ENCODE measurements at places on chromosomes 4 and X. TPM values are rescaled to one million over a fixed set of nuclear protein-coding genes. Genes with fewer than 3 reads are reported as not detected.

SLITRK4 gene
- total RNA-seq: not detected

CHRNA9 gene
- total RNA-seq: not detected

SPATA18 gene
- total RNA-seq: not detected

PDGFC gene
- not detected for total RNA-seq

FAAH2 gene
- total RNA-seq: 2.1 TPM

ASB12 gene
- total RNA-seq: 0.51 TPM

RHOXF2B gene
- not detected for total RNA-seq

DNA sequence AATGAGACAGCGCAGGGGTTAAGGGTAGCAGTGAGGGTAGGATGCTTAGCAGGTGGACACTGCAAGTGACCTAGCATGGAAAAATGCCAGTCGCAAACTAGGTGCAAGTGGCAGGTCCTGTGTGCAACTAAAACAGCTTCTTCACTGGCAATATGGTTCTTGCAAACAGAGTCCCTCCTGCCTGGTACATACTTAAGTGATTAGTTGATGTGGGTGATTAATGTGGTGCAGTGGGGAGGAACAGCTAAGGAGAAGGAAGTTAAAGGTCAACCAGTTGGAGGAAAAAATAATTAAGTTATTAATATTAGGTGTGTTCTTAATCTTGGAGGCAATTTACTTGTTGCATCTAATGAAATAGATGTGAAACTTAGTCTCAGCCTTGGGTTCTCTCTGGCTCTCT lies 121.6 kb upstream of the IGFBP7 start:
- no peak for DNase-seq

DNA sequence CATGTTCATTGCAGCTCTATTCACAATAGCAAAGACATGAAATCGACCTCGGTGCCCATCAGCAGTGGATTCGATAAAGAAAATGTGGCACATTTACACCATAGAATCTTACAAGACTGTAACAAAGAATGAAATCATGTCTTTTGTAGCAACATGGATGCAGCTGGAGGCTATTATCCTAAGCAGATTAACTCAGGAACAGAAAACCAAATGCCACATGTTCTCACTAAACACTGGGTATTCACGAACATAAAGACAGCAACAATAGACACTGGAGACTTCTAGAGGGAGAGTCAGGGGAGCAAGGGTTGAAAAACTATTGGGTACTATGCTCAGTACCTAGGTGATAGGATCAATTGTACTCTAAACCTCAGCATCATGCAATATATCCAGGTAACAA lies 180.5 kb downstream of the PPP1R2C start:
- DNase-seq: no peak

DNA sequence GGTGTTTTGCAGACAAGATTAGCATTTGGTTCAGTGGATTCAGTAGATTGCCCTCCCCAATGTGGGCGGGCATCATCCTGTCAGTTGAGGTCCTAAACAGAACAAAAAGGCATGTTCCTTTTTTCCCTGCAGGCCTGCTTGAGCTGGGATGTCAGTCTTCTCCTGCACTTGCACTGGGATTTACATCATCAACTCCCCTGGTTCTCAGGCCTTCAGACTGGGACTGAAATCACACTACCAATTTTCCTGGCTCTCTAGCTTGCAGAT lies 278.9 kb upstream of the FTHL17 start:
- DNase-seq: no peak

DNA sequence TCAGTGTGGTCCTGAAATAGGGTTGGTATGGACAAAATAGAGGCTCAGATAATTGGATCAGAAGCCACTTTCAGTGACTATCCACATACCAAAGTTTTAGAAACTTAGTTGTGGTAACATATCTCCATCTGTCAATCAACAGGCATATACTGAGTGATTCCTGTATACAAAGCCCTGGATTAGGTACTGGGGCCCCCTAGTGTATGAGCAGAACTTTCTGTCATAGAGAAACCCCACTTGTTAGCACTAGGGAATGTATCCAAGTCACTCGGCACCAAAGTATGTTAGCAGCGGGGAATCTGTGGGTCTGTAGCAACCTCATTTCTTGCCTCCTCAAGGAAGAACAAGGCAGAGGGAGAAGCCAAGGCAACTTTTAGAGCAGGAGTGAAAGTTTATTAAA lies 50.7 kb downstream of the MAP7D3 start:
- peak; percentile 1 for DNase-seq

GRCh38 chrX:109654516-109655109 lies 29.6 kb upstream of the KCNE5 start:
- no peak for DNase-seq

- no peak for DNase-seq
These were observed 187.9 kb upstream of the LCORL start for GRCh38 chr4:18209448-18209847.

DNA sequence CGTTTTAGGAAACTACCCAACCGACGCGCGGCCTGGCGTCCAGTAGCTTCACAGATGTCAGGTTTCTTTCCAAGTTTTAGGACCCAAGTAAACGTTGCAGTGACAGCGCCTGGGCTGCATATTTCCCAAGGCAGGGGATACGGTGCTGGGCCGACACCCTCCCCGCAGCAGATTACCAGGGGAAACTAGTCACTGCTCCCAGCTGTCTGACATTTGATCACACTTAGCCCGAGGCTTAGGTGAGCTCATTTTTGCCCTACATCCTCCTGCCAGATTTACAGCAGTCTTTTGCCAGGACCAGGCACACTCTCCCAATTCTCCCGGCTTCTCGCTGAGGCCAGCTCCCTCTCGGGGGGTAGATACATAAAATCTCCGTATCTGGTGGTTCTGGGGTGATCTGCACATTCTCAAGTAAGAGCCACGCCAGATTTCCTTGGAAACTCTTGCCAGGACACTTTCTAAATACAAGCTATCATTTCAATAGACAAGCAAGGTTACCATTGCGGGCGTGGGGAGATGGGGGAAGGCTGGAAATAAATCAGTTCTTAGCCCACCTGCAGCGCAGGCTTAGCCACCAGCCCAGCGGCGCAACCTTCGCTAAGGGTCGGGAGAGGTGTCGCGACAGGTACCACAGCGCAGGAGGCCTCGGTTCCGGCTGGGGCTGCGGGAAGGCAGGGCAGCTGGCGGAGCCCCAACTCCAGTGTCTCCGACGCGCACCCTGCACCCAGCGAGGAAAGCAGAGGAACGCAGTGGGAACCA lies 2.5 kb upstream of the SOX3 start:
- DNase-seq: no peak

GRCh38 chr4:154467886-154468285 lies 23.7 kb downstream of the DCHS2 start:
- no peak for DNase-seq

DNA sequence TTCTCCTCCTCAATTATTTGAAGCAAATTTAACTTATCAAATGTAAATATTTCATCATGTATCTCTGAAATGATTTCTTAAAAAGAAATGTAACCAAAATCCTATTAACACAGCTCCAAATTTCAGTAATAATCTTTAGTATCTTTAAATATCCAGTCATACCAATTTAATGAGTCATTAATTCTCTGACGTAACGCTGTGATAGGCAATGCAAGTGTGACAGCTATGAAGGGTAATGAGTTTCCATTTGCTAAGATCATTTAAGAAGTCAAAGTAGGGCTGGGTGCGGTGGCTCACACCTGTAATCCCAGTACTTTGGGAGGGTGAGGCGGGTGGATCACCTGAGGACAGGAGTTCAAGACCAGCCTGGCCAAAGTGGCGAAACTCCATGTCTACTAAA lies 15.6 kb downstream of the RPS3A start:
- DNase-seq: no peak

- no peak for DNase-seq
These were observed 56.0 kb downstream of the NOP14 start for GRCh38 chr4:2907226-2907625.

DNA sequence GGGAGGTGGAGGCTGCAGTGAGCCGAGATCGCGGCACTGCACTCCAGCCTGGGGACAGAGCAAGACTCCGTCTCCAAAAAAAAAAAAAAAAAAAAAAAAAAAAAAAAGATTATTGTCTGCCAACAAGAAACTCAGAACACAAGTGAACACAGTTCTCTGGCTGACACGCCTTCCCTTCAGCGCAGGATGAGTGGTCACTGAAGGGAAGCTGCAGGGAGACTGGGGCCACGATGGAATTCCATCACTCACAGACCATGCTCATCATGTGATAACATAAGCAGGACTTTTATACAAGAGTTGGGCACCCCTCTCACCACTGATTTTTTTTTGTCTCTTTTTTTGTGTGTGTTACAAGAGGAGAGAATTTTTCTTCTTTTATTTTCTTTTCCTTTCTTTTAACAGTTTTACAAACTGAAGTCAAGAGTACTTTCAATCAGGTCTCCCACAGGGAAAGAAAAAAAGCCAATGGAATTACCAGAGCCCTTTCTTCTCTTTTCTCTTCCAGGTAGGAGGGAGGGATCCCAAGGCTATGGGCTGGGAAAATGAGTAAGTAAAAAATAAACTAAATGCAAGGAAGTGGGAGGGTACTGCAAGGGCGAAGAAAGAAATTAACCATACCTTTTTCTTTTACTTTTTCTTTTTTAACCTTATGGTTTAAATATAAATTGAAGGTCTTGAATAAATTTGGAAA lies 435.6 kb downstream of the GPM6A start:
- no peak for DNase-seq

DNA sequence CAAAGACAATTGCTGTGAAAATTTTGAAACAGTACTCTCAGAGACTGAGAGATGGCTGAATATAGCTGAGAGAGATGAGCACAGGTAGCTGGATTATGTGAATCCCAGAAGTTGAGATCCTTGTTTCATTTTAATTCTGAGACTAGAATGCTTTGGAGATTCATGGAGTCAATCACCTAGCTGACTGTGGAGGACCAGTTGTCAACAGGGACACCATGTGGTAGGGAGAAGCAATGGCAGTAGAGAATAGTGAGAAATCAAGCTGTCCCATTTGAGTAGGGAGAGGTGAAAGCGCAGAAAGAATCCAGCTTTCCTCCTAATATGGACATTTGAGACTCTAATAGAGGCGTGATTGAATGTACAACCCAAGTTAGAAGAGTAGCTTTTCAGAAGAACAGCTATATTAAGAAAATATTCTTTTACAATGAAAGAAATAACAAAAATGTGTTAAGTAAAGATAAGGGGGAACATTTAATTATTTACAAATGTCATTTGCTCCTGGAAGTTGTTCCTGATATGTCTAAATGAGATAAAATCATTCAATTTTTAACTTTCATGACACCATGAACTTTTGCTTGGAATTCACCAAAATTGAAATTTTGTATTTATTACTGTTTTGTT lies 30.3 kb upstream of the GLRB start:
- peak; percentile 7 for DNase-seq

- DNase-seq: no peak
These were observed 23.8 kb upstream of the CXorf38 start for GRCh38 chrX:40671126-40671525.

DNA sequence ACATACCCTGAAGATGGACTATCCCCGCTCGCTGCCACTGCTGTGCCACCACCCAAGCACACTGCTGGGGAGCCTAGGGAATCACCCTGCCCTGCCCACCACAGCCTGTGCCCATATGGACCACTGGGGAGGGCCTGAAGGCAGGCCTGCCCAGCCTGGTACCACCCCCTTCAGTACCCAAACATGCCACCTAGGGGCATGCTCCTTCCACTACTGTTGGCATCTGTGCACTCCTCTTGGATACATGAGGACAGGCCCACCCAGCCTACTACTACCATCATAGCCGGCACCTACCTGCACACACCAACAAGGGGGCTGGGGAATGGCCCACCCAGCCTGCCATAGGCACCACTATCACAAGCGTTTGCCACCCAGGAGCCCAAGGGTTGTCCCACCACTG lies 30.1 kb upstream of the PRDX4 start:
- DNase-seq: no peak

- DNase-seq: no peak
These were observed 142.3 kb downstream of the INPP4B start for GRCh38 chr4:142703694-142704309.

GRCh38 chr4:70892086-70892769 lies 9.9 kb upstream of the MOB1B start:
- no peak for DNase-seq

GRCh38 chr4:41204400-41204978 lies 9.9 kb downstream of the APBB2 start:
- no peak for DNase-seq

DNA sequence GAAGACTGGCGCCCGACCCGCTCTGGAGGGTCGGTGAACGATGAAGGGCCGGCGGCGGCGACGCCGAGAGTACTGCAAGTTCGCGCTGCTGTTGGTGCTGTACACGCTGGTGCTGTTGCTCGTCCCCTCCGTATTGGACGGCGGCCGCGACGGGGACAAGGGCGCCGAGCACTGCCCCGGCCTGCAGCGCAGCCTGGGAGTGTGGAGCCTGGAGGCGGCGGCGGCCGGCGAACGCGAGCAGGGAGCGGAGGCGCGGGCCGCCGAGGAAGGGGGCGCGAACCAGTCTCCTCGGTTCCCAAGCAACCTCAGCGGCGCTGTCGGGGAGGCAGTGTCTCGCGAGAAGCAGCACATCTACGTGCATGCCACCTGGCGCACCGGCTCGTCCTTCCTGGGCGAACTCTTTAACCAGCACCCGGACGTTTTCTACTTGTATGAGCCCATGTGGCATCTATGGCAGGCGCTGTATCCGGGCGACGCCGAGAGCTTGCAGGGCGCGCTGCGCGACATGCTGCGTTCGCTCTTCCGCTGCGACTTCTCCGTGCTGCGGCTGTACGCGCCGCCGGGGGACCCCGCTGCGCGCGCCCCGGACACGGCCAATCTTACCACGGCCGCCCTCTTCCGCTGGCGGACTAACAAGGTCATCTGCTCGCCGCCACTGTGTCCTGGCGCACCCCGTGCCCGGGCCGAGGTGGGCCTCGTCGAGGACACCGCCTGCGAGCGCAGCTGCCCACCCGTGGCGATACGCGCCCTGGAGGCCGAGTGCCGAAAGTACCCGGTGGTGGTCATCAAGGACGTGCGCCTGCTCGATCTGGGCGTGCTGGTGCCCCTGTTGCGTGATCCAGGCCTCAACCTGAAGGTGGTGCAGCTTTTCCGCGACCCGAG lies 568 bp downstream of the CHST7 start:
- DNase-seq: peak; percentile 86

- DNase-seq: no peak
These were observed 260.6 kb upstream of the MAD2L1 start for GRCh38 chr4:120327276-120327675.

DNA sequence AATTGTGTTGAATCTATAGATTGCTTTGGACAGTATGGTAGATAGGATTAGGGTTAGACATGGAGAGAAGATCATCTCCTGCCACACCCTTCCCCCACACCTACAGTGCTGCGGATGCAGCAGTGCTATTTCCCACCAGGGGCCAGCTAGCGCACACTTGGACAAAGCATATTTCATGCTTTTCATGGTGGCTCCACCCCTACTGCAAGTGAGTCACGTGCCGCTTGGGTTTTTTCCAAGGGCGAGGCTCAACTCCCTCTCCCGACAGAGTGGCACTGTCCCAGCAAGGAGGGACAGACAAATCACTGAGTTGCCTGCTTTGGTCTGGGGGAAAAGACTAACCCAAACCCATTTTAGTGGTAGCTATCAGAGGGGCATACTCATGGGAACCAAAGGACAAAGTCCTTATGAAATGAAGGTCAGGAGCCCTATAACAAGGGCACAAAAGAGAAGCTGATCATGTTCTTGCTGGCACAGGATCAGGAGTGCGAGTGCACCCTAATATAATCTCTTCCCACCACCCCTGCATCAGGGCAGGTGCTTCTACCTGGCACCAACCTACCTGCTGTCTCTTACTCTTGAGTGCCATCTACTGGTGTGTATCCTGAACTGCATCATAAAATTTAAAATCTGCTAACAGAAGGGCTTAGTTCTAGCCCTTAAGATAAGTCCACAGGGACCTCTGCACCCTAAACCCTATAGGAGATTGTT lies 55.1 kb upstream of the PGAM4 start:
- DNase-seq: peak; percentile 25

GRCh38 chr4:105741548-105741947 lies 33.0 kb downstream of the GSTCD start:
- DNase-seq: no peak

GRCh38 chr4:159447296-159447695 lies 344.4 kb downstream of the RAPGEF2 start:
- no peak for DNase-seq

All from OCI-LY7 (cell line).